ENCODE measurements at places on chromosomes 7 and 10. TPM values are rescaled to one million over a fixed set of nuclear protein-coding genes. Genes with fewer than 3 reads are reported as not detected.

GRCh38 chr7:50739744-50740435, 42.8 kb downstream of the GRB10 start:
- H3K27me3 ChIP-seq: no peaks in the 10 kb centered on the region
- H3K27ac ChIP-seq: no peak overlapping the region
- H3K4me3 ChIP-seq: no peak overlapping the region
- H3K36me3 ChIP-seq: no peaks in the 10 kb centered on the region

GRCh38 chr10:70678757-70679489, 6.6 kb downstream of the ADAMTS14 start:
- H3K27ac ChIP-seq: no peak overlapping the region
- H3K4me3 ChIP-seq: no peak overlapping the region
- H3K36me3 ChIP-seq: no peaks in the 10 kb centered on the region
- no peak for DNase-seq

GRCh38 chr7:155198196-155198892, 99.3 kb upstream of the INSIG1 start:
- no peaks in the 10 kb centered on the region for H3K27me3 ChIP-seq
- no peaks in the 10 kb centered on the region for H3K4me1 ChIP-seq
- no peak overlapping the region for H3K4me3 ChIP-seq
- no peak overlapping the region for H3K27ac ChIP-seq
- no peak for DNase-seq

Gene SNX8
- 8.3 TPM for total RNA-seq

DNA sequence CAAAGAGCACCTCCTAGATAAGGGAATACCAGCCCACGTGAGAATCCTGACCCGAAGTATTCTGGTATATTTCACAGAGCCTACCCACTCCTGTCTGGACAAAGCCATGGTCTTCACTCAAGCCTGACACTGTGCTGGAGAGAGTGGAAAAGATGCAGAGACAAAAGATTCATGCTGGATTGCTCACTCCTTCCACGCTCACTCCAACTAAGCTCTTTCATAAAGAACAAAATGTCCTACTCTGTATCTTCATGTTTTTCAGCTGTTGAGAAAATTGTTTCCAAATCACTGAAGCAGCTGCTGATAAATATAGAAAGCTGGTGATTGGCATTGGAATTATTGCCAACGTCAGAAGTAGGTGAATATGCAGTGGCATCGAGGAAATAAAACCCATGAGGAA, 106.0 kb downstream of the ABLIM1 start:
- no peaks in the 10 kb centered on the region for H3K36me3 ChIP-seq
- peaks cover 13% of the 10 kb centered on the region for H3K4me1 ChIP-seq
- DNase-seq: no peak
- no peaks in the 10 kb centered on the region for H3K27me3 ChIP-seq

DNA sequence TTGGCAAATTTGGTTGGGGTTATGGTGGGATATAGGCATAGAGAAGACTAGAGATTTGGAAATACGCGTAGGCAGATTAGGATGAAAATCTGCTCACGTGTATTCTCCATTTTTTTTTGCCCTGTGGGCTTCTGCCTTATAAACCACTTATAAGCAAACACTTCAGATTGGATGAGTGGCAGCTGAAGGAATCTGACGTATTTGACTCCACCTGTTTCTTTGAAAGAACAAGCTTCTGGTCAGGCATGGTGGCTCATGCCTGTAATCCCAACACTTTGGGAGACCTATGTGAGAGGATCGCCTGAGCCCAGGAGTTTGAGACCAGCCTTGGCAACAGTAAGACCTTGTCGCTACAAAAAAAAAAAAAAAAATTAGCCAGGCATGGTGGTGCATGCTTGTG, 5.1 kb downstream of the STK31 start:
- H3K27me3 ChIP-seq: no peaks in the 10 kb centered on the region
- no peak overlapping the region for H3K4me3 ChIP-seq
- no peaks in the 10 kb centered on the region for H3K4me1 ChIP-seq
- H3K27ac ChIP-seq: no peak overlapping the region
- no peak for DNase-seq

- no peak for DNase-seq
- no peaks in the 10 kb centered on the region for H3K36me3 ChIP-seq
- no peaks in the 10 kb centered on the region for H3K27me3 ChIP-seq
- H3K4me1 ChIP-seq: no peaks in the 10 kb centered on the region
Measured at GRCh38 chr7:151139071-151139790, 28.3 kb downstream of the GBX1 start.

DNA sequence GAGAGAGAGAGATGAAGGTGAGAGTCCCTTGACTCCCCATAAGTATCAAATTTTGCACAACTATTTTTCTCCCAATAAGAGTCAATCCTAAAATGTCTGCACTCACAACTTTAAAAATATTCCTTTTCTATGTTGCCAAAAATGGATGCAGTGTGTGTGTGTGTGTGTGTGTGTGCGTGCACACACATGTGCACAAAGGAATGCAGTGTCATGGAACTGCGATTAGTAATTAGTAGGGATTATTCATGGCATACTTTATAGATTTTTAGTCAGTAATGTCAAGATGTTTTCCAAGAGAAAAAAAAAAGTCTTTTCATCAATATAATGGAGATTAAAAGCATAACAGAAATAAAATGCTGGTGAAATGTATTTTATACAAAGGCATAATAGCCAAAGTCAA, 179.1 kb upstream of the LRRTM3 start:
- no peak for DNase-seq
- H3K27ac ChIP-seq: no peak overlapping the region
- no peaks in the 10 kb centered on the region for H3K4me1 ChIP-seq
- no peak overlapping the region for H3K4me3 ChIP-seq

Gene SLC26A3
- not detected for total RNA-seq

DNA sequence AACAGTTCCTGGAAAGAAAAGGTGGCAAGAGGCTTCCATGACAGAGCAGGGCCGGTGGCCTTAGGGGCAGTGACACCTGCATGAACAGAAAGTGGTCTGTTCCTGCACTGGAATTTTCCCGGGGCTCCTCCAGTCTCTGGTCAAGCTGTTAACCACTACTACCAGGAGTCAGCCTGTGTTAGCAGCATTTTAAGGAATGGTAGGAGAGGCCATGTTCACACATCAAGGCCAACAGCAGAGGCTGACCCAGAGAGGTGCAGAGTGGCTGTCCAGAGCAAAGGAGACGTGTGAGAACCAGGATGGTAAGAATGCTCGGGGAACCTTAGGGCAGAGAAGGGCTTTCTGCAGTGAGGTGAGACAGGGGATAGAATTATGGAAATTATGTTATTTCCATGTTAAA, 8.5 kb downstream of the H2BK1 start:
- no peaks in the 10 kb centered on the region for H3K27me3 ChIP-seq
- no peaks in the 10 kb centered on the region for H3K36me3 ChIP-seq
- no peak overlapping the region for H3K4me3 ChIP-seq
- peaks cover 14% of the 10 kb centered on the region for H3K4me1 ChIP-seq
- DNase-seq: no peak

Gene TMEM225B
- total RNA-seq: 1.2 TPM

GRCh38 chr10:117518246-117518645, 24.3 kb upstream of the EMX2 start:
- no peaks in the 10 kb centered on the region for H3K27me3 ChIP-seq
- H3K4me3 ChIP-seq: no peak overlapping the region
- H3K36me3 ChIP-seq: no peaks in the 10 kb centered on the region
- H3K27ac ChIP-seq: no peak overlapping the region
- no peak for DNase-seq

- H3K27me3 ChIP-seq: no peaks in the 10 kb centered on the region
- H3K4me1 ChIP-seq: no peaks in the 10 kb centered on the region
- no peaks in the 10 kb centered on the region for H3K36me3 ChIP-seq
- no peak overlapping the region for H3K27ac ChIP-seq
Measured at GRCh38 chr7:23925088-23925487, 215.1 kb downstream of the STK31 start.

Gene PNLIPRP1
- not detected for total RNA-seq

Gene ACHE
- 9.3 TPM for total RNA-seq

Gene HTR7
- 0.74 TPM for total RNA-seq

- no peak overlapping the region for H3K4me3 ChIP-seq
- H3K27ac ChIP-seq: no peak overlapping the region
- DNase-seq: no peak
- H3K27me3 ChIP-seq: no peaks in the 10 kb centered on the region
- H3K4me1 ChIP-seq: no peaks in the 10 kb centered on the region
Measured at GRCh38 chr10:92880917-92881316, 32.6 kb downstream of the EXOC6 start.

Gene CYP2E1
- total RNA-seq: 2.9 TPM

Gene HOXA7
- 23.8 TPM for total RNA-seq

Gene NEURL1
- total RNA-seq: 4.2 TPM

DNA sequence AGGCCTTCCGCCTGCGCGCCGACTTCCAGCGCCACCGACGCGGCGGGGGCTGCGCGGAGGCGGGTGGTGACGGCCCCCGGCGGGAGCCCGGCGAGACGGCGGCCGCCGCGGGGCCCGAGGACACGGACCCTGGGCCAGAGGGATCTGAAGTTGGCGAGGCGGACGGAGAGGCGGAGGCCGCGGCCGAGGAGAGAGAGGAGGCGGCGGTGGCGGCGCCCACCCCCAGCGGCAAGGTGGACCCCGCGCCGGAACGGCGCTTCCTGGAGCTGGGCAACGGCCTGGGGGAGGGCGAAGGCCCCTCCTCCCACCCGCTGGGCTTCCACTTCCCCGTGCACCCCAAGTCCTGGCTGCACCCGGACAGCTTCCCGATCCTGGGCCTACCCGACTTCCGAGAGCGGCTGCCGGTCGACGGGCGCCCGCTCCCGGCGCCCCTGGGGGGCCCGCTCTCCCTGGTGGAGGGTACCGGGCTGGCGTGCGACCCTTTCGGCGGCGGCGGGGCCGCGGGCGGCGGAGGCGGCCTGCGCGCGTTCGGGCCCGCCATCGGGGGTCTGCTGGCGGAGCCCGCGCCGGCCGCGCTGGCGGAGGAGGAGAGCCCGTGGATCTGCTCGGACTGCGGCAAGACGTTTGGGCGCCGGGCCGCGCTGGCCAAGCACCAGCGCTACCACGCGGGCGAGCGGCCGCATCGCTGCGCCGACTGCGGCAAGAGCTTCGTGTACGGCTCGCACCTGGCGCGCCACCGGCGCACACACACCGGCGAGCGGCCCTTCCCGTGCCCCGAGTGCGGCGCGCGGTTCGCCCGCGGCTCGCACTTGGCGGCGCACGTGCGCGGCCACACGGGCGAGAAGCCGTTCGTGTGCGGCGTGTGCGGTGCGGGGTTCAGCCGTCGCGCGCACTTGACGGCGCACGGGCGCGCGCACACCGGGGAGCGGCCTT, 16.2 kb downstream of the ZNF316 start:
- H3K27me3 ChIP-seq: no peaks in the 10 kb centered on the region
- H3K36me3 ChIP-seq: no peaks in the 10 kb centered on the region
- DNase-seq: no peak
- no peaks in the 10 kb centered on the region for H3K4me1 ChIP-seq

DNA sequence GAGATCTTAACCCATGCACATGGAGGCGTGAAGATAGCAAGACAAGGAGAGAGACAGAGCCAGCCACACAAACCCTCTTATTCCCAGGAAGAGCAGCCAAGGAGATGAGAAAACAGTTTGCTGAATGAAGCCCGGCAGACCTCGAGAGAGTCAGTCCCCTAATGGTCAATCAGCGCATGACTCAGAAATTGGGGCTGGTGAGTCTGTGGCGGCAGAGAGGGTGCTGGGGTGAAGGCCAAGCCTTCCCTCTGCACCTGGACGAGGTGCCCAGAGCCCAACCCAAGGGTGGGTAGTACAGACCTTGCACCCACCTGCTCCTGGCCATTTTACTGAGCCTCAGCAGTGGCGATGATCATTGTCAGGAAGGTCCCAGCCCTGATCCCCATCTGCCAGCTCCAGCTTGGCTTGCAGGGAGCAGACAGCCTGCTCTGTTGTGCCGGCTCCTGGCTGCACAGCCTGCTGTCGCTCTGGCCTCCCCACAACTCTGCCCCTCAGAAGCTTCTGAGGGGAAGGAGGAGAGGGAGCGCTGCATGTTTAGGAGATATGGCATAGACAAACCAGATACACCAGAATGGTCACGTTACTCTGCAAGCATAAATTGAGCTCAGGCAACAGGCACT, 256.6 kb downstream of the RPS24 start:
- no peaks in the 10 kb centered on the region for H3K27me3 ChIP-seq
- no peaks in the 10 kb centered on the region for H3K4me1 ChIP-seq
- no peak overlapping the region for H3K27ac ChIP-seq
- no peak overlapping the region for H3K4me3 ChIP-seq

Gene ANKRD30A
- not detected for total RNA-seq

- no peaks in the 10 kb centered on the region for H3K36me3 ChIP-seq
- peak overlapping the region; percentile 91 for H3K27ac ChIP-seq
- H3K4me3 ChIP-seq: peak overlapping the region; percentile 33
- H3K27me3 ChIP-seq: no peaks in the 10 kb centered on the region
- no peak for DNase-seq
- H3K4me1 ChIP-seq: peaks cover 61% of the 10 kb centered on the region
Measured at GRCh38 chr7:47327346-47327697, 254.6 kb downstream of the TNS3 start.

- no peak for DNase-seq
- no peaks in the 10 kb centered on the region for H3K27me3 ChIP-seq
- H3K4me1 ChIP-seq: peaks cover 30% of the 10 kb centered on the region
- no peak overlapping the region for H3K4me3 ChIP-seq
- H3K27ac ChIP-seq: no peak overlapping the region
- H3K36me3 ChIP-seq: no peaks in the 10 kb centered on the region
Measured at GRCh38 chr7:17408904-17409290, 110.4 kb downstream of the AHR start.

DNA sequence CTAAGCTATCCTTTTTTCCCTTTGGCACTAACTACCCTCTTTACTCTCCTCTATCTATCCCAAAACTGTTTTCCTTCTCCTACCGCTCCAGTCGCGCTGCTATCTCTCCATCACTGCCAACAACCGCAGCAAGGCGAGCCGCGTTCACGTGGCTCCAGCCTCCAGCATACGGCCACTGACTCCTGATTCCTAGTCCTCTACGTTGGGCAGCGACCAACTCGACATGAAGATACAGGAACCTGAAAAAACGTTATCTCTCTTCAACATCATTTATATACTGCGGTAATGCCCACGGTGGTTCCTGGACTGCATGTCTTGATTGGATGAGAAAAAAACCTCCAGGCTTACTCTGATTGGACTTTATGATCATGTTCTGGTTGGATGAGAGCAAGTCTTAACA, 129.5 kb downstream of the ZNF716 start:
- DNase-seq: no peak
- H3K4me3 ChIP-seq: no peak overlapping the region
- H3K27ac ChIP-seq: no peak overlapping the region
- H3K36me3 ChIP-seq: no peaks in the 10 kb centered on the region
- no peaks in the 10 kb centered on the region for H3K4me1 ChIP-seq
- H3K27me3 ChIP-seq: no peaks in the 10 kb centered on the region

Gene SLC39A12
- not detected for total RNA-seq

Gene CDH23
- 10.3 TPM for total RNA-seq

- no peak overlapping the region for H3K27ac ChIP-seq
- no peaks in the 10 kb centered on the region for H3K27me3 ChIP-seq
- no peaks in the 10 kb centered on the region for H3K4me1 ChIP-seq
- no peak for DNase-seq
- H3K4me3 ChIP-seq: no peak overlapping the region
- H3K36me3 ChIP-seq: no peaks in the 10 kb centered on the region
Measured at GRCh38 chr7:139942636-139943035, 113.6 kb downstream of the TBXAS1 start.

- H3K4me1 ChIP-seq: peaks cover 70% of the 10 kb centered on the region
- peak overlapping the region; percentile 64 for H3K4me3 ChIP-seq
- no peaks in the 10 kb centered on the region for H3K27me3 ChIP-seq
- no peaks in the 10 kb centered on the region for H3K36me3 ChIP-seq
- H3K27ac ChIP-seq: peak overlapping the region; percentile 94
Measured at GRCh38 chr7:151249732-151250072, 1.2 kb upstream of the SMARCD3 start.

Data from vagina (tissue), 2 donors.